Activated CD8-positive, alpha-beta T cell treated with anti-CD3 and anti-CD28 coated beads for 36 hours (primary cell): ENCODE measurements at places on chromosomes 6 and 20. TPM values are rescaled to one million over a fixed set of nuclear protein-coding genes. Genes with fewer than 3 reads are reported as not detected.

Gene PBOV1
- total RNA-seq, result not detected

Gene TCP11
- not detected for total RNA-seq

DNA sequence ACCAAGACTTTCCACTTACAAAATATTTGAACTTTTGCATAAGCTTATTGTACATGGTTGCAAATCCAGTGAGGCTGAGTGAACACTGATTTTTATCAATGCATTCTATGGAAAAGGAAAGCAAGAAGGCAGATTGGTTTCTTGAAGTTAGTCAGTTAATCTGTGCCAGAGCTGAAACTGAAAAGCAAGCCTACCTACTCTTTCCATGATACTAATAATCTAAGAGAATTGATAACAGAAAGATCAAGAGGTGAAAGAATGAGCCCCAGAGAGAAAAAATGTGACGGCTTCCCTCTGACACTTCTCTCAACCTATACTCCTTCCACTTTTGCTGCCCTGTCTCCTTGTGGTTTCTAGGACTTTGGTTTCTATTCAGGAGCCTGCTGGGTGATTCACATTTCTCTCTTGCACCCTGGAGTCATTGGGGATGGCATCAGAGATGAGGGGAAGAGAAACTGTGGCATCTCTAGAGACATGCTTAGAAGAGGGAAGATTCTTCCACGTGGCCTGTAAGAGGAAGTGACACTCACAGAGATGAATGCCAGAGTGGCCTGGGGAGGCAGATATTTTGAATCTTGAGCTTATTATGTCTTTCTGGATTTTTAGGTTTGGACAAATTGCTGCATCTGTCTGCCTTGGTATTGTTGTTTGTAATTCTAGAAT is 158.6 kb upstream of the RIMS1 start:
- no peaks in the 10 kb centered on the region for H3K36me3 ChIP-seq
- H3K27me3 ChIP-seq, result no peaks in the 10 kb centered on the region
- no peak overlapping the region for H3K27ac ChIP-seq
- H3K4me1 ChIP-seq, result no peaks in the 10 kb centered on the region
- no peak overlapping the region for H3K4me3 ChIP-seq

DNA sequence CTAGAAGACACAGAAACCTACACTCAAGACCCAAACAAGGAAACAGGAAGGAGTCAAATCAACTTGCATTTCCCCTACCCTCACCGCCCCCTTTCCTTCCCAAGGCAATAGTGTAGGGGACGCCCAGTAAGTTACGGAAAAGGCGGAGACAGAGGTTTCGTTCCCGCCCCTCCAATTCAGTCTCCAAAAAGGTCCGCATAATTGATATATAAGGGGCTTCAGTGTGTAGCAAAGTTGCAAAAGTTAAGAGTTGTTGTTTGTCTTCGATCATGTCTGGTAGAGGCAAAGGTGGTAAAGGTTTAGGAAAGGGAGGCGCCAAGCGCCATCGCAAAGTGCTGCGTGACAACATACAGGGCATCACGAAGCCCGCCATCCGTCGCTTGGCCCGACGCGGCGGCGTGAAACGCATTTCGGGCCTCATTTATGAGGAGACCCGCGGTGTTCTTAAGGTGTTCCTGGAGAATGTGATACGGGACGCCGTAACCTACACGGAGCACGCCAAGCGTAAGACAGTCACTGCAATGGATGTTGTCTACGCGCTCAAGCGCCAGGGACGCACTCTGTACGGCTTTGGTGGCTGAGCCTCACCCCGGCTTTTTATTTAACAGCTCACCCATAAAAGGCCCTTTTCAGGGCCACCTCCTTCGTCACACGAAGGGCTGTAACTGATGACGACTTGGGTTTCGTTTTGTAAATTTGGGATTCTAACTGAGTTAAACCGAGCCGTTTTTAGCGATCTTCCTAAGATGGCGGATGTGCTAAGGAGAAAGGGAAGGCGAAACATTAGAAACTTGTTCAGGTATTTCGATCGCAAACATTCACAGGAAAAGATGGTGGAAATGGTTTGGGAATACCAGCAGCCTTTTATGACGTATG is 124.6 kb upstream of the BTN3A2 start:
- DNase-seq, result peak; percentile 88
- H3K36me3 ChIP-seq, result peaks cover 9% of the 10 kb centered on the region
- H3K4me1 ChIP-seq, result peaks cover 32% of the 10 kb centered on the region
- peak overlapping the region; percentile 92 for H3K27ac ChIP-seq
- H3K4me3 ChIP-seq, result peak overlapping the region; percentile 77
- H3K27me3 ChIP-seq, result no peaks in the 10 kb centered on the region

- peak; percentile 62 for DNase-seq
- H3K27ac ChIP-seq, result no peak overlapping the region
- H3K36me3 ChIP-seq, result peaks cover 15% of the 10 kb centered on the region
- H3K4me3 ChIP-seq, result no peak overlapping the region
- H3K4me1 ChIP-seq, result peaks cover 7% of the 10 kb centered on the region
Observed at GRCh38 chr6:88780714-88781389, 182.6 kb downstream of the RNGTT start.

- H3K27me3 ChIP-seq, result peaks cover 1% of the 10 kb centered on the region
- H3K27ac ChIP-seq, result no peak overlapping the region
- no peak overlapping the region for H3K4me3 ChIP-seq
- DNase-seq, result no peak
- no peaks in the 10 kb centered on the region for H3K36me3 ChIP-seq
- H3K4me1 ChIP-seq, result no peaks in the 10 kb centered on the region
Observed at GRCh38 chr6:142659661-142660060, 285.3 kb downstream of the HIVEP2 start.
